ENCODE measurements at places on chromosomes 4 and X.

GRCh38 chrX:9942086-9942485 is 25.1 kb upstream of the CLDN34 start:
- DNase-seq: no peak

DNA sequence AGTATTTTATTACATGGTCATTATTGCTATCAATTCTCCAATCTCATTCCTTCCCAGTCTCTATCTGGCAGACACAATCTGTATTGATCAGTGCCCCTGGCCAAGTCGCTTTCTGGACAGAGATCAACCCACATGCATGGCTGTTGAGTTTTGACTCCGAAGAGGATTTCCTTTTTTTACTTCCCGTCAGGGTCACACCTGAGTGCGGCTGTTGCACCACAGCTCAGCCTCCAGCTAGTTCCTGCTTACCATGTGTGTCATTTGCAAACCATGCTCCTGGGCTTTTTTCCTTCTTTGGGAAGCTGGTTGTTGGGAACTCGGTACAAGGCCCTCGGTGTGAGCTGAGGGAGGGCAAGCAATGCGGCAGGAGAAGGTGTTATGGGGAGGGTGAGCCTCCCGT is 11.7 kb downstream of the MAGED2 start:
- no peak for DNase-seq

DNA sequence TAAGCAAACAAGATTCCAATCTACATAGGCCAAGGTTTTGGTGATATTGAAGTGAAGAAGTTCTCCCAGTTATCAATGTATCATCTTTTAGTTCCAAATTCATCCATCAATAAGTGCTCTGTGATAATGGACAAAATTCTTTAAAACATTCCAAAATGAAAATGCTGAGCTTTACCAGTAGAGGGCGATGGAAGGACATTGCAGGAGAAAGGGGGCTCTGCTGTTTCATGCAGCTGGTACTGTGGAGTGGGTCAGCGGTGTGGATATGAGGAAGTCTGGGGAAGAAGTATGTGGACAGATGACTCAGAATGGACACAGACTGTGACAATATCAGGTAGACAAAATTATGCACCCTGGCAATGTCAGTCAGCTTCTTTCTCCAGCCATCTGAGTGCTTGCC is 46.6 kb upstream of the HS6ST2 start:
- no peak for DNase-seq

DNA sequence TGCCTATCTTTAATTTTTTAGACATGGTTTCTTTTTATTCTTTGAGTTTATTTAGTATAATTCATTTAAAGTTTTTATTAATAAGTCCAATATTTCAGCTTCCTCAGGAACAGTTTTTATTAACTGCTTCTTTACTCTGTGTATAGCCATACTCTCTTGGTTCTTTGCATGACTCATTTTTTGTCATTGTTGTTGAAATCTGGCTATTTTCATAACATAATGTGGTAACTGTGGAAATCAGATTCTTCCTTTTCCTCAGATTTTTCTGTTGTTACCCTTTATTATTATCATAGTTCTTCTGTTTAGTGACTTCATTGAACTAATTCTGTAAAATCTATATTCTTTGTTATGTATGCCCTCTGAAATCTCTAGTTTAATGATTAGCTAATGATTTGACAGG is 124.9 kb upstream of the CYSLTR1 start:
- DNase-seq: no peak

GRCh38 chrX:69126642-69127041 is 38.6 kb downstream of the PJA1 start:
- DNase-seq: no peak

DNA sequence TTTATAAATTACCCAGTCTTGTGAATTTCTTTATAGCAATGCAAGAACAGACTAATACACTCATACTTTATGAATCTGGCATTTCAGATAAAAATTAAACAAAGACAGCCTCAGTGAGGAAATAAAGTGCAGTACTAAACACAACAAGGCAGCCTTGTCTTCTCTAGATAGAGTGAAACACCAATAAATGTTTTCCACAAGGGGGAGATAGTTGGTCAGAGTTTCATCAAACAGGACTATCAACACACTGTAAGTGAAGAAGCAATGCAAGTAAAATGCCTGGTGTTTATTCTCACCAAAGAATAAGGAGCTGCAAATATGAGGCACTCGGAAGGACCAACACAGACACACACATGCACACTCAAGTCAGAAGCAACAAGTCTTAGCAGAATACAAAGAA is 62.8 kb downstream of the FAM9B start:
- peak; percentile 26 for DNase-seq

DNA sequence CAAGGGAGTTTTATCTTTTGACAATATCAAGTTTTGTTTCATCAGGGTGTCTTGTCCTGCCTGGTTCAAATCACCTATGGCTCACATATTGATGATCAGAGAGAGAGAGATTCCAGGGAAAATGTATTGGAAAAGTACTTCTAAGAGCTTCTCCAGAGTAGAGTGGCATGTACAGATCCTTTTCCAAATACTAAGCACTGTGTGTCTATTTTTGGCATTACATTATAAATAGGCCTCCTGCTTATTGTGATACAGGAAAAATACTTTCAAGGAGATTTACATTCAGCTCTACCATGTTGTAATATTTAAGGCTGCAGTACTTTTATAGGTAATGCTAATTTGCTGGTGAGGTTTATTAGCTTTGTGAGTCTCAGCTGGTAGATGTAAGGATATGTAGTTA is 100.8 kb downstream of the DCK start:
- no peak for DNase-seq

GRCh38 chr4:25022766-25023165 is 8.0 kb downstream of the LGI2 start:
- no peak for DNase-seq

DNA sequence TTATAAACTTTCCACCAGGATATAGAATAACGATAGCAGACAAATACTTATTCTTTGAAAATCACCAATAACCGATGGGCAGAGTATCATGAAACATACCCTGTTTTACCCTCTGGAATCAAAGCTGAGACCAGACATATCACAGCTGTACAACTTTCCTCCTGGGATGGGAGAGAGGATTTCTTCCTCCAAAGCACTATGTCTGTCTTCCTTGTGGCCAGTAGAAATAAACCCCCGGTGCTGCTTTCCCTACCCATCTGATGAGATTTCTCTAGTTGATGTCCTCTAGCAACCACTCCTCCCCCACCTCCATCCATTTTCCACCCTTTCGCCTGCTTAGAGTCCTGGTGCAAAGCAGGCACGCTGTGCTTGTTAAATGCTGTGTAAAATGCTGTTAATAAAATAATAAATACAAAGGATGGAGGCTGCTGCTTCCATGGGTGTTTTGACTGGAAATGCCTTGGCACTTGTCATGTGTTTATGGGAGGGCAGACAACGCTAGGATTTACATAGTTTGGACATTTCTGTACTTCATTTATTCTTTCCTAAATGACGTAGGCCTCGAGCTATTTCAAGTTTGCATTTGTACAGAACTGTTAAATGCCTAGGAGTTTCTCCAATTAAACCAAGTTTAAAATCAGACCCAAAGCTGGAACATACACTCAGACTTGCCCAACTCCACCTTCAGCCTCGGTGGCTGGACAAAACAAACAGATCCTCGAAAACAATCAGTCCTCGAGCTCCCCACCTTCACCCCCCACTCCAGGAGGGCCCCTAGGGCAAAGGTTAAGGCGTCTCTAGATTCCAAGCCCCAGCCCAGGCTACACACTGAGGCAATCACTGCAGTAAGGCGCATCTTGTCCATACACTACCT is 10.1 kb downstream of the BCOR start:
- no peak for DNase-seq

DNA sequence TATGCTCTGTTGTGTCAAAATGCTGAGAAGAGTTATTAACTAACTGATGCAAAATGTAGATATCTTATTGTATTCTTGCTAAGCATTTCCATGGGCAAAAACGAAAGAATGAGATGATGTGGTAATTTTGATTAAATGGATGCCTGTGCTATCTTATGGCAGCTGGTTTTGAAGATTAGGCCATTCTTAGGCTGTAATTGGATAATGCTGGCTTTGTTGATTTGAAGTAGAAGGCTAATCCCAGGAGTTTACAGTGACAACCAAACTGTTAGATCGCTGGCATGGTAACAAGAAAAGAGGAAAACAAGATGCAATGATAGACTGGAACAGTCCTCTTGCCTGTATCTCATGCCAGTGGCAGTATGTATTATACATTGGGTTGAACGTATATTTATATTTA is 74.1 kb upstream of the WDR44 start:
- DNase-seq: no peak

DNA sequence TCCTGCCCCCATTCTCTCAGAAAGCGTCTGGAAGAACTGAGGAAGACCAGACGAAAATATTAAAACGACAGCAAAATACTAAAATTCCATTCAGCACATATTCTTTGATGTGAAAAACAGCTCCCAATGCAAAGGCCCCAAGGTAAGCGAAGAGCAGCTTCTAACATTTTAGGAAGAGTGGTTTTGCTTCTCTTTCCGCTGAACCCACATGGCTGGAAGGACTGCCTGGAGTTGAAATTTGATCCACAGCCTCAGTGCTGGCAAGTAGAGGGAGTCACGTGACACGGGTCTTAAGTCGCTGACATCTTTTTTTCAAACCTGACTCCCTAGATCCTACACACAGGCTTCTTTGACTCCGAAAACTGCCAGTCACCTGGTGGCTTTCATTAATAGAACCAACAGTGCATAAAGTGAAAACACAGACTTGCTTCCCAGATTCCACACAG is at the start of gene FAM13A:
Gene FAM13A (minus strand): TSS at position 233 of the 446 bp plus-strand sequence. CDS start 221 bp downstream, at position 12.
- peak; percentile 87 for DNase-seq

DNA sequence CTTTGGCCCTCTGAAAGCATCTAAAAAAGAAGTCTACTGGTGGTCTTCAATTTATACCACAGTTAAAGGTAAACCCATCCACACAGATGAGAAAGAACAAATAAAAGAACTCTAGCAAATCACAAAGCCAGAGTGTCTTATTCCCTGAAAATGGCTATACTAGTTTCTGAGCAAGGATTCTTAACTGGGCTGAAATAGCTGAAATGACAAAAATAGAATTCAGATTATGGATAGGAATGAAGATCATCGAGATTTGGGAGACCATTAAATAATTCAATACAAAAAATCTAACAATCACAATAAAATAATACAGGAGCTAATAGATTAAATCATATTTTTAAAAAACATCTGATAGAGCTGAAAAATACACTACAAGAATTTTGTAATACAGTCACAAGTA is 11.8 kb downstream of the PF4 start:
- DNase-seq: no peak

GRCh38 chrX:36861601-36862000 is 146.6 kb upstream of the FAM47C start:
- DNase-seq: no peak
